ENCODE measurements at places on chromosomes 13 and 19.

DNA sequence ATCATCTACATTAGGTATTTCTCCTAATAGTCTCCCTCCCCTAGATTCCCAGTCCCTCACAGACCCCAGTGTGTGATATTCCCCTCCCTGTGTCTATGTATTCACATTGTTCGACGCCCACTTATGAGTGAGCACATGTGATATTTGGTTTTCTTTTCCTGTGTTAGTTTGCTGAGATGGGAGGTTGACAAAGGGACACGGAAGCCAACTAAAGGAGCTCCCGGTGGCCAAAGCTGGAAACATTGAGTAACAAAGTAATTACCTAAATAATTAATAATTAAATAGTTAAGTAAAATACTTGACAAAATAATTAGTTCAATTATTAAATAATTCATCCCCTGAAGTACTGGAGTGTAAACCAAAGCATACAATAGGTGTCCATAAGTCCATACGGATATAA, 1.7 kb upstream of the PRR20A start:
- DNase-seq, result no peak

DNA sequence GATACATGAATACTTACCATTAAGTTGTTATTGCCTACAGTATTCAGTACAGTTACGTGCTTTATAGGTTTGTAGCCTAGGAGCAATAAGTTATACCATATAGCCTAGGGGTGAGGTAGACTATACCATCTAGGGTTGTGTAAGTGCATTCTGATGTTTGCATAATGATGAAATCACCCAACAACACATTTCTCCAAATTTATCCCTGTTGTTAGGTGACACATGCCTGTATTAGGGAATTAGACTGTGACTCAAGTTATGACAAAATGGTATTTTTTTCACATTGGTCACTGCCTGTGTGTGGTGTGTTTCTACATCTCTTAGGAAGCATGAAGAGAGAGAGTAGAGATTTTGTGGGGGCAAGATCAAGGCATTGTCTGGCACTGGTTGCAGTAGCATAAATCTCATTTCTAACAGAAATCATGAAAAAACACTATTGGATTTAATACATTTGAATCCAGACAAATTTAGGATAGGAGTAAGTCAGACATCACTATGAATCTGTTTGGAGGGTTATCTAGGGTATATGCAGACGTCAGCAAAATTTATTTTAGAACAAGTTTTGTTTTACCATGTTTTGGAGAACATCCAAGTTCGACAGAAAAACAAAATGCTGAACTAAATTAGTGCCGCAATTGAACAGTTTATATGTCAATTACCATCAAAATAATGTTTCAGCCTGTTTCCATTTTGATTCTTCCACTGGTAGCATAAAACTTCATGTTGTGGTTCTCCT, 332.1 kb downstream of the LMO7 start:
- DNase-seq, result no peak

- DNase-seq, result no peak
These were observed 51.9 kb upstream of the SPATA13 start for GRCh38 chr13:24108615-24108965.

GRCh38 chr13:46059405-46059804, 6.9 kb upstream of the ZC3H13 start:
- no peak for DNase-seq

GRCh38 chr19:2374808-2375207, 14.7 kb downstream of the TMPRSS9 start:
- no peak for DNase-seq

DNA sequence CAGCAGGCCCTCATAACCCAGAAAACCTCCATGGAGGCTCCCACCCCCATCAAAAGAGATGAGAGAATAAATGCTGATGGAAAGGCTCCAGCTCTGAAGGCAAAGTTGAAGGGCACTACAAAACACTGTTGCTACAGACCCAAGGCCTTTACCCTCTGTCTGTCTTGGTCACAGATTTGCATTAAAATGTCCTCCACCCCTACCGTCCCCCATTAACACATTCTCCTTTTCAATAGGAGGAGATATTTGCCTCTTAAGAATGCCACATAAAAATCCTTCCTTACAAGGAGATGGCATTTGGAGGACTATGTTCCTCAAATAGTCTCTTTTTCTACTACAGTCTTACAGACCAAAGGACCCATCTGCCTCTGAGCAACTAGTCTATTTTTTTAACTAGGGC, 361.5 kb downstream of the ENOX1 start:
- DNase-seq, result no peak

DNA sequence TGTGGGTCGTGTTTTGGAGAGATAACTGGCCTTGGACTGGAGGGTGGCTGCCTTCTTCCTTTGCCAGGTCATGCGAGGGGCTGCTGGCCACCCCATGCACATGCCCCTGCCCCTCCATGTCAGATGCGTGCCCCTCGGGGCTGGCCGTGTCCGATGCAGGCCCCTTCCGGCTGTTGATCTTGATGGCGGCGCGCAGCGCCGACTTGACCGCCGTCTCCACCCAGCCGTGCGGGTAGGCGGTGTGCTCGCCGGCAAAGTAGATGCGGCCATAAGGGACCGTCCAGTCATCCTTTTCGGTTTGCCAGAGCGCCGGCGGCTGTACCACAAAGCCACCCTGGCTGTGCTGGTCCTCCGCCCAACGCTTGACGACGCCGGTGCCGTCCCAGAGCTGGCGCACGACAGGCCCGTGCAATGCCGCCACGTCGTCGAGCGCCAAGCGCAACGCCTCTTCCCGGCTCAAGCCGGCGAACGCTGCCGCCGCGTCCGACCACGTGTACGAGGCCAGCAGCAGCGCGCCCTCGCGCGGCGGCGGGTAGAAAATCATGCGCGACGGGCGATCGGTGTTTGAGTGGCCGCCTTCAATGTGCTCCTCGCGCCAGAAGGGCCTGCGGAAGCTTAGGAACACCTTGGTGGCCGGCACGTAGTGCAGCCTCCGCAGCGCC, 6.9 kb downstream of the IL4I1 start:
- DNase-seq, result no peak

DNA sequence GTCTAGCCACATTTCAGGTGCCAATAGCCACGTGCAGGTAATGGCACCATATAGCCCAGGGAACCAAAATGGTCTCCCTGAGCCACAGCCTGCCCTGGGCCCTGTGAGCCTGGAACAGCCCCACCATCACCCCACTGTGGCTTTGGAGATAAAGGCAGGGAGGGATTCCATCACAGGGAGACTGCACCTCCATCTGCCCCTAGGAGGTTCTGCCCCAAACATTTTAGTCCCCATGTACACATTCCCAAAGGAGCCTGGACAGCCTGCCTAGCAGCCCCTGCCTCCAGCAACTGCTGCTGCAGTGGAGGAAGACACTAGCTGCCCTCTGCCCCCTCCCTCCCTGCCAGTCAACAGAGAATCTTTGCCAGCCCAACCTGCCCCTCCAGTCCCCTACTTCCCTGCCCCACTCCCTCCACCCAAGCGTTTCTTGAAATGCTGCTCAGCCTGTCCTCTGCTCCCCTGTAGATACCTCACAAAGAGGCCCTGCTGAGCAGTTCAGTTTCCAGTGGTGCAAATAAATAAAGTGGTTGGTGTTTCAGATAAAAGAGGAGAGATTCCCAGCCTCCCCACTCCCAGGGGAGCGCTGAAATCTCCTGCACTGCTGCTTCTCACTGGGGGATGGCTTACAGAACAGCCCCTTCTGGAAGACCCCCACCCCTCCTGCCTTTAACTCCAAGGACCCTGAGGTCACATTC, 921.8 kb downstream of the UQCRFS1 start:
- DNase-seq, result no peak

DNA sequence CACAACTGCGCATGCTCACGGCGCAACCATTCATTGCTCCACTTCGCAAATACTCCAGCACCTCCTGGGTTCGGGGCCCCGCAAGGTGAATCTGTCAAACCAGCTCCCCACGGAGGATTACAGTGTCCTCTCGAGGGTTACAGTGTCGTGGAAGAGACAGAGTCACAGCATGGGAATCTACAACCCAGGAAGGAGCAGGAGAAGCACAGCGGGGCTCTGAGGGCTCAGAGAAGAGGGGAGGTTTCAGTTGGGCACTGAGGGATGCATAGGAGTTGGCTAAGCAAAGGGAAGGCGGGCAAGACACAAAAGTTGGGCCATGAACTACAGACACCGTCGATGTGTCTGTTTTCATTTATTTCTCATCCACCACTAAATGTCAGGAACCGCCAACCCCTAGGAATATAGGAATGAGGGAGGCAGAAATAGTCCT, 1.0 kb upstream of the GTF2F1 start:
- no peak for DNase-seq

GRCh38 chr13:23806874-23807526, 82.2 kb downstream of the MIPEP start:
- no peak for DNase-seq

- no peak for DNase-seq
These were observed 241.9 kb upstream of the IRS2 start for GRCh38 chr13:110028311-110028710.

DNA sequence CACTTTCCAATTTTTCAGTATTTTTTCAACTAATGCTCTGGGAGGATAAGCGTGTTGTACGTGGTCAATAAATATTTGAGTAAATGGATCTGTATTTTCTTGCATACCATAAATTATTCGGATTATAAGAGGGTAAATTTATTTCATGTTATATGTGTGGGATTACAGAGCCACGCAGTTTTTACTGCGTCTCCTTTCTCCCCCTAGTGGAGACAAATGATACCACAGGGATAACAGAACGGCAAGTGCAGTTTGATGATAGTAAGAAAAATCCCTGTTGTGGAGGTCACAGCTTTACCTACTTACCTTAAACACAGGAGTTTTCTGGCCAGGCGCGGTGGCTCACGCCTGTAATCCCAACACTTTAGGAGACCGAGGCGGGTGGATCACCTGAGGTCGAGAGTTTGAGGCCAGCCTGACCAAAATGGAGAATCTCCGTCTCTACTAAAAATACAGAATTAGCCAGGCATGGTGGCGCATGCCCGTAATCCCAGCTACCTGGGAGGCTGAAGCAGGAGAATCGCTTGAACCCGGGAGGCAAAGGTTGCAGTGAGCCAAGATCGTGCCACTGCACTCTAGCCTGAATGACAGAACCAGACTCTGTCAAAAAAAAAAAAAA, 16.8 kb downstream of the MBD3L2B start:
- DNase-seq, result no peak

GRCh38 chr13:52600666-52601065, 41.6 kb upstream of the HNRNPA1L2 start:
- no peak for DNase-seq

DNA sequence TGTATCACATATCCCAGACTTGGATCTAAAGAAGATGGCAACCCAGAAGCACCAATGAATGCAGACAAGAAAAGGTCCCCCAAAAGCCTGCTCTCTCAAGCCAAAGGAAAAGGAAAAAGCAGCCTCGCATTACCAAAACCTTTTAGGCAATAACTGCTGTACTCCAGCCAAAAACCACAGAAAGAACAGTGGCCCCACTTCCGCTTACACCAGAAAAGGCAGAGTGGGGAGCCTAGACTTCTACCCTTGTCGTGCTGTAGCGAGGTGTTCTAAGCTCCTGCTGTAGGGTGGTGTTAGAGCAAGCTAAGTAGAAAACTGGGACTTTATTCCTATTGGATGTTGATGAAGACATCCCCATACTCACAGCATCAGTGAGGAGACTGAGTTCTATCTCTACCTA, 244.0 kb upstream of the RXFP2 start:
- DNase-seq, result peak; percentile 82

DNA sequence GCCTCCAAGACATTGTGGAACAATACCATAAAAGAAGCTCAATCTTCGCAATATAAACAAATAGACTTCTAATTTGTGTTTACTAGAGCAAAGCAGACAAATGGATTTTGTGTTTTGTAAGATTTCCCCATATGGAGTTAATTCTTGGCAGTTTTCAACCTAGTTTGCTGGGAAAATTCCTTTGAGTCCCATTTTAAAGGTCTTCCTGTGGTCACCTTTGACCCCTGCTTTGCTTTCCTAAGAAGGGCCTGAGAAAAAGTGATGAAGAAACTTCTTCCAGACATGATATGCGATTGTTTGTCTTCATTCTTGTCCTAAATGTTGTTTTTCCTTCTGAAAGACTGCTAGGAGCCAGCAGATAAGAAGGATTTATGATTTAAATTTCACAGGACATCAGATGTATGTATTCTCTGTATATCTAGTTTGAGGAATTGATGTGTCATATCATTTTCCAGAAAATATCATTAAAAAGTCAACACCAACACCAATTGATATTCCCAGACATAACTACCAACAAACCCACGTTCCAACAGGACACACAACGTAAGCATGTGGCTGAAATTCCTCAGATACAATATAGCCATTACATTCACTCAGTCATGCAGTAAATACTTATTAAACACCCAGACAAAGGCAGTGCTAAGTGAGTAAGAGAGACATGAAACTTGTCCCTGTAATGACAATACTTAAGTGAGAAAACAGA, 276.4 kb downstream of the LHFPL6 start:
- DNase-seq, result no peak

DNA sequence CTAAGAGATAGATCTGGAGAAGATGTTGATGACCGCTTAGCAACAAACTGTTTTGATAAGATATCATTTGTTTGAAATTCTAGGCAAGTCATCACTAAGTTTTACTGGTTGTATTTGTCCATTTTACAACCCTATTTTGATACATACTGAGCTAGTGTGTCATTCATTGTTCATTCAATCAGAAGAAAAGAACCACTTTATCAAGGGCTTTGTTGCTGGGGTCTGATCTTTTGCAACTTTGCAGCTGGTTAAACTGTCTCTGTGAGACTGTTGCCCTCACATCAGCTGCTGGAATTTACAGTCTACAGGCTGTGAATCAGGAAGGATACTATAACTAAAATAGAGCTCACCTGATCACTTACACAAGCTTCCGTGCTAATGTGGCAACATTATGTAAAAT, 290.5 kb downstream of the RFC3 start:
- DNase-seq, result no peak

- DNase-seq, result no peak
These were observed 1244.5 kb downstream of the PCDH9 start for GRCh38 chr13:65985612-65986011.

DNA sequence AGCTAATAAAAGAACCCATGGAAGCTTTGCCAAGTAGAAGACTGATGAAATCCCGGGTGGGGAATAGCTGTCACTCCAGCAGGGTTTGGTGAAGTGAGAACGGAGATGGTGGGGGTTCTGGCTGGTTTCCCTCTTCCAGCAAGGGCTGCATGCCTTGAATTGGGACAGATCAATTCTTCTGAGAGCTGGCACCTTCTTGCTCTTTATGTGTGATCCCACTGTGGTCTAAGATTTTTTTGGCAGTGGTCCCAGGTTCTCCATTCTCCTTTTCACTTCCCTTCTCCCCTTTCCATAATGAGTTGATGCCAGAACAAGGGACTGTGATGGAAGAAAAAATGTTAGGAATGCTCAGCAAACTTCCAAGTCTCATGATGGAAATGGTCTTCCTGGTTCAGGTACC, 50.0 kb downstream of the TNFSF11 start:
- no peak for DNase-seq

GRCh38 chr19:15438124-15438496, 11.6 kb downstream of the WIZ start:
- DNase-seq, result no peak

Measured in MV-4-11 (cell line).